ENCODE measurements at places on chromosomes 12 and 14.
A peak's percentile ranks its signal among the peaks of the same experiment; 100 is the strongest.

GRCh38 chr12:91613223-91613779, 430.7 kb upstream of the DCN start:
- DNase-seq: no peak

GRCh38 chr14:105507247-105507646, 16.2 kb downstream of the TEDC1 start:
- no peak for DNase-seq

- DNase-seq: no peak
These were observed 18.6 kb downstream of the APOBEC1 start for GRCh38 chr12:7647071-7647470.

DNA sequence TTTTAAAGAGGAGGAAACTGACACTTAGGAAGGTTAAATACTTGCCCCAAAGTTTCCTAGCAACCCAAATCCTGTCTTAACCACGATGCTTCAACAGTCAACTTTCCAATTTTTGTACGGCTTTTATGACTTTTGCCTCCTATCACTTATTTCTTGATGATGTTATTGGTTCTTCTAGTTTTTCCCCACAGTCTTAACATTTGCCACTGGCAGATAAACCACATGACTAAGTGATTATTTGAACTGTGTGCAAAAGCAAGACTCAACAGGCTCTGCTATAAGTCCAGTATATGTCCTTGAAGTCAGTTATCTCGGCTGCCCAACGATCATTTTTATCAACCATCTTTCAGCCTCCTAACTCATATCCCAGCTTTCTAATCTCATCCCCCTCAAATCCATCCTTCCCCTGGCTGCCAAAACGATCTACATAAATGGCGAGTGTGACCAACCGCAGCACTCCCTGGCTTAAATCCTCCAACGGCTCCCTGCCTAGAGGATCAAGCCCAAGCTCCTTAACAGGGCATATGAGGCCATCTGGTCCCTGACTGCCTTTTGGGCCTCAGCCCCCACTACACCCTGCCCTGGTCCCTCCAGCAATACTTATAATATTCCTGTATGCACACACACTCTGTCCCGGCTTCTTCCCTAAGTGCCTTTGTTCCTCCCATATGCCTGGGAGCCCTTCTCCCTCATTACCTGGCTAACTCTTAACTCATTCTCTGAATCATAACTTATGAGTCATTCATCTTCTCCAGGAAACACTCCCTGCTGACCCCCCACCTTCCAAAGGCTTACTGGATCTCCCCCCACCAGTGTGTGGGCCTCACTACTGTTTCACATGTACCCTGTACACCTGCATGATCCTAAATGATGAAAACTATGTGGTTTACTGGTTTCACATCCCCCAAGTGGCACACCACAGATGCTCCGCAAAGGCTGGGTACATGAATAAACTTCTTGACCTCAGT, 8.8 kb downstream of the VPS37B start:
- peak; percentile 56 for DNase-seq

- DNase-seq: no peak
These were observed 16.4 kb upstream of the LMO3 start for GRCh38 chr12:16622338-16622737.

- DNase-seq: peak; percentile 34
These were observed 1.1 kb upstream of the NUDT4 start for GRCh38 chr12:93376436-93377251.

DNA sequence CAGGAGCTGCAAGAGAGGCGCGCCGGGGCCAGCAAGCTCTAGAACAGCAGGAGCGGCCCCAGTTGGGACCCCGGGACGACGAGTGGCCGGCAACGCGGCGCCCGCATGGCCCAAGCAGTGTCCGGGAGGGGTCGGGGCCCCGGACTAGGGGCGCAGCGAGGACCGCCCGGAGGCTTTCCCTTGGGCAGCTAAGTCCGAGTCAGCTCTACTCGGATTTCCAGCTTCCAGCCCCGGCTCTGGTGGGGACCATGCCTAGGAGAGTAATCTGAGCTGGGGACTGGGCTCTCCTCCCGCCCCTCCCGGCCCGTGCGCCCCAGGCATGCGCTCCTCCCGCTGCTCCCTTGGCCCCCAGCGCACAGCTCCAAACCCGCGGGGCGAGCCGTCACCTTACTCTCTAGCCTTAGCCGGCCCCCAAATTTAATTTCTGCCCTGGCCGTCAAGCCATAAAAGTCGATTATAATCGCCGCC, 41.6 kb upstream of the CAPRIN2 start:
- no peak for DNase-seq

- no peak for DNase-seq
These were observed 2.1 kb downstream of the RPS29 start for GRCh38 chr14:49584058-49584457.

- no peak for DNase-seq
These were observed 3.6 kb downstream of the ITGA7 start for GRCh38 chr12:55703901-55704761.

GRCh38 chr12:65775720-65776119, 48.6 kb upstream of the HMGA2 start:
- DNase-seq: no peak

DNA sequence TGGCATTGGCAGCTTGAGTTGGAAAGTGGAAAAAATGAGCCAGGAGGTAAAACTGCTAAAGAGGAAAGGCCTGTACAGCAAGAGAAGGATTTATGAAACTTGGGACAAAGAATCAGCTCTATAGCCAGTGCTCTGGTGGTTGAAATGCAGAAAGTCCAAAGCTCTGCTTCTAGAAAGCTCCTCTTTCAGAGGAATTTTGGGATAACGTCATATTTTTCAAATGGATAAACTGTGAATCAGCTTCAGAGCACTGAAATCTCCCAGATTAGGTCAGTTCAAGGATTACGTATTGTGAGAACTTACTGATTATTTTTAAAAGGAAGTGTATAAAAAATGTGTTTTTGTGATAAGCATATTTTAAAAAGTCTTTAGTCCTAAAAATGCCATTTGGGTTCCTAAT, 203.1 kb upstream of the CNOT2 start:
- DNase-seq: no peak

GRCh38 chr14:67387195-67387594, 24.8 kb downstream of the PLEK2 start:
- no peak for DNase-seq

DNA sequence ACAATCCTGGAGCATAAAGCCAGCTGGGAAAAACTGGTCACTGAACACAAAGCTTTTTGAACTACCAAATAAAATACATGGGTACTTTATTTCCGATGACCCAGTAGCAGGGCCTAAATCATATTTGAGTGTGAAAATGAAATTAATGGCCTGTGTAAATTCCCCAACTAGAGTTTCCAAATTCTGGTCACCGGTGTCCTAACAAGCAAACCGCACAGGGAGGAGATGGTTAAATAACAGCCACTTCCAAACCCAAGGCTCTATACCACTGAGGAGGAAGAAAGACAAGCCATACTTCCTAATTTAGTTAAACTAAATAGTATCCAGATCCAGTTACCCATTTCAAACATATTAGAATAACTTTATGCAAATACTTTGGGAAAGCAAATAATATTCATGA, 40.1 kb upstream of the DUSP6 start:
- no peak for DNase-seq

DNA sequence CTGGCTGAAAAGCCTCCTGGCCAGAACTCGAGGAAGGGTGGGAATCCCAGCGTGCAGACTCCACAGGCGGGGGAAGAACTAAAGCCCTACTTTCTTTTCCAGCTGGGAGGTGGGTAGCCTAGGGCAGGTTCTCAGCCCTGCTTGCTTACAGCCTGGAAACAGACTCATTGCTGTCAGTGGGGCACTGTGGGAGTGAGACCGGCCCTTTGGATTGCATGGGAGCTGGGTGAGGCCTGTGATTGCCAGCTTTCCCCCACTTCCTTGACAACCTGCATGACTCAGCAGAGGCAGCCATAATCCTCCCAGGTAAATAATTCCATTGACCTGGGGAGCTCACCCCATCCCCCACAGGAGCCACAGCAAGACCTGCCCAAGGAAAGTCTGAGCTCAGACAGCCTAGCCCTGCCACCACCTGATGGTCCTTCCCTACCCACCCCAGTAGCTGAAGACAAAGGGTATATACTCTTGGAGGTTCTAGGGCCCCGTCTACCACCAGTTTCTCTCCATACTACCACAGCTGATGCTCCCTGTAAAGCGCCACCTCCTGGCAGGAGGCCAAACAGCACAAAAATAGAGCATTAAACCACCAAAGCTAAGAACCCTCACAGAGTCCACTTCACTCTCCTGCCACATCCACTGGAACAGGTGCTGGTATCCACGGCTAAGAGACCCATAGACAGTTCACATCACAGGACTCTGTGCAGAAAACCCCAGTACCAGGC, 294.1 kb downstream of the SEC23A start:
- no peak for DNase-seq

GRCh38 chr12:132161036-132161781, 17.0 kb downstream of the NOC4L start:
- DNase-seq: no peak

GRCh38 chr14:21220874-21221477, 48.3 kb downstream of the HNRNPC start:
- no peak for DNase-seq

DNA sequence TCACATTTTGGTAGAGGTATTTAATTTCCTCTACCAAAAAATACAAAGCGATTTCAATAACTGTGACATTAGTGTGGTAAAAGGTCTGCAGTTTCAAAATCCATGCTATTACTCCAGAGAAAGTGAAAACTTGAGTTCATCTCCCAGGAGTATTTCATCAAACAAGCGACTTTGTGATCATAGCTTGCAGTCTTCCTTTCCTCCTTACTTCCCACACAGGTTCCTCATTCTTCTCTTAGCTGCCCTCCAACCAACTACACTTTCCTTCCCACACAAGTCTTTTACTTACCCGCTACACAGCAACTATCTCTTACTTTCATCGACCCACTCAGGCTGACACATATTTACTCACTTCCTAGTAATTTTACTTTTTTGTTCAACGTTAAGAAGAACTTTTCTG, 413.4 kb upstream of the USP15 start:
- no peak for DNase-seq

DNA sequence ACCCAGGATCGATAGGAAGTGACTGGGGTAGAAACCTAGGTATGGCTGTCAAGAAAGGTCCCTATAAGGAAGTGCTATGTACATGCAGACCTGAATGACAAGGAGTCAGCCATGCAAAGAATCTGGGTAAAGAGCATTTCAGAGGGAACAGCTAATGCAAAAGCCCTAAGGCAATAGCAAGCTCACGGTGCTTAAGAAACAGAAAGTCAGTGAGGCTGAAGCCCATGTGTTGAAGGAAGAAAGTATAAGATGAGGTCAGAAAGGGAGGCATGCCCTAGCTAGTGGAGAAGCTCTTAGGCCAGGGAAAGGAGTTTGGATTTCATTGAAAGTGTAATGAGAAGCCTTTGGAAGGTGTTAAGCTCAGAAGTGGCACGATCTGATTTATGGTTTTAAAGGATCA, 6.0 kb upstream of the ADCY6 start:
- DNase-seq: no peak

DNA sequence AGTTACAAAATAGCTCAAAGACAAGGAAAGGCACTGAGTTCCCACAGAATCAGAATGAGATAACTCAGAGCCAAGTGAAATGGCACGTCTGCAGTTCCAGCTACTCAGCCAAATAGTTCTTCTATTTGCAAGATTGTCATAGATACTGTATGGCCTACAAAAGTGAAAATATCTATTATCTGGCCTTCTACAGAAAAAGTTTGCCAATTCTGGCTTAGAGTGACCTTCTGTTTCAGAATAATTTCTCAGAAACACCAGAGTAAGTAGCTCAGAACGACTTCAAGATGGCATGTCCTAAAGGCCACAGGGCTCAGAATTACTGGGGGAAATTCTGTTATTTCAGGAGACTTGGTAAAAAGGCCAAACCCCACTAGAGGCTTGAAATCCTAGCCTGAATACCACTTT, 10.7 kb upstream of the RTRAF start:
- no peak for DNase-seq

DNA sequence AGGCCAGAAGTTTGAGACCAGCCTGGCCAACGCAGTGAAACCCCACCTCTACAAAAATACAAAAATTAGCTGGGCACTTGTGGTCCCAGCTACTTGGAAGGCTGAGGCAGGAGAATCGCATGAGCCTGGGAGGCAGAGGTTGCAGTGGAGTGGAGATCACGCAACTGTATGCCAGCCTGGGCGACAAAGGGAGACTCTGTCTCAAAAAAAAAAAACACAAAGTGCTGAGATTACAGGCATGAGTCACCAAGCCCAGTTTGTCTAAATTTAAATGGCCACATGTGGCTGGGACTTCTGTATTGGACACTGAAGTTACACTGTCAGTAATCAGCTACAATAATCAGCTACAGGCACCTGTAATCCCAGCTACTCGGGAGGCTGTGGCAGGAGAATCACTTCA, 100.9 kb upstream of the AEBP2 start:
- no peak for DNase-seq

GRCh38 chr14:93146119-93146518, 30.4 kb upstream of the ITPK1 start:
- peak; percentile 39 for DNase-seq

DNA sequence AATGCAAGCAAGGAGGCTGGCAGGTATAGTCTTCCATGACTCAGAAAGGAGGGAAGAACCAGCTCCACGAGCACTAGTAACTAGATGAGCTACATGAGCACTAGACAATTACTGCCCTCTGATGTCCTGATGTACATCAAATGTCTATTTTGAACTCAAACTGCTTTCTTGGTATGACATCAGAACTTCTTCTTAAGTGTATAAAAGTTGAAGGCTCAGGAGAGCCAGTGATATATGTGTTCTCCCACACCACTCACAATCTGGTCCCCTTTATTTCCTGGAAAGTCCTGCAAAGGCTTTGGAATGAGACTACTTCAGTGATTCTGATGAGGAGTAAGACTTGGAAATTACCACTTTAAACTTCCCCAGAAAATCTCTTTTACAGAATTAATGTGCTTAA, 18.5 kb upstream of the DHRS7 start:
- no peak for DNase-seq

DNA sequence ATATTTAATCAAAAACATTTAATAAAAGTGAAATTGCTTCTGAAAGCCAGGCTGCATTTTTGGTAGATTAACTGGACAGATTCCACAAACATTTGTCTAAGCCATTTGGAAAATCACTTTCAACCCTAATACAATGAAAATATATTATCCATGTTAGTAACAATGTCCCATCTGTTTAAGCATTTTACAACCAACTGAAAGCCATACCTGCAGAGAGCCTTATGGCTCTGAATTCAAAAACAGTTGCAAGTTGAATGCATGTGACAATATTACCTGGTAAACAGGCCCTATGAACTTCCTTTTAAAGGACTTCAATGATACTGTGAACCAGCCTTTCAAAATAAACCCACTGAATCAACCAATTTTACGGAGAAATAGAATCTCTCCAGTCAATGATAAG, 468.1 kb downstream of the BTG1 start:
- no peak for DNase-seq

DNA sequence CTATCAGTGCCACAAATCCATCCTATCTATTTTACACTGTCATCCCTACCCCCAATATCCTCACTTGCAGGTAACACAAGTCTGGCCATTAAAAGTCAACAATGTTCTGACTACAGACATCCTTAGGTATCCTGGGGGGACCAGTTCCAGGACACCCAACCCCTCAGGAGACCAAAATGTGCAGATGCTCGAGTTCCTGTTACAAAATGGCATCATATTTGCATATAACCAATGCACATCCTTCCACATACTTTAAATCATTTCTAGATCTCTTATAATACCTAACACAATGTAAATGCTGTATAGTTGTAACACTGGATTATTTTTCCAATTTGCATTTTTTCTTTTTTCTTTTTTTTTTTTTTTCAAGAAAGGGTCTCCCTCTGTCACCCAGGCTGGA, 6.9 kb downstream of the SYCP3 start:
- no peak for DNase-seq

Measured in GM10248 (cell line).